ENCODE measurements at places on chromosomes 12 and 14.

DNA sequence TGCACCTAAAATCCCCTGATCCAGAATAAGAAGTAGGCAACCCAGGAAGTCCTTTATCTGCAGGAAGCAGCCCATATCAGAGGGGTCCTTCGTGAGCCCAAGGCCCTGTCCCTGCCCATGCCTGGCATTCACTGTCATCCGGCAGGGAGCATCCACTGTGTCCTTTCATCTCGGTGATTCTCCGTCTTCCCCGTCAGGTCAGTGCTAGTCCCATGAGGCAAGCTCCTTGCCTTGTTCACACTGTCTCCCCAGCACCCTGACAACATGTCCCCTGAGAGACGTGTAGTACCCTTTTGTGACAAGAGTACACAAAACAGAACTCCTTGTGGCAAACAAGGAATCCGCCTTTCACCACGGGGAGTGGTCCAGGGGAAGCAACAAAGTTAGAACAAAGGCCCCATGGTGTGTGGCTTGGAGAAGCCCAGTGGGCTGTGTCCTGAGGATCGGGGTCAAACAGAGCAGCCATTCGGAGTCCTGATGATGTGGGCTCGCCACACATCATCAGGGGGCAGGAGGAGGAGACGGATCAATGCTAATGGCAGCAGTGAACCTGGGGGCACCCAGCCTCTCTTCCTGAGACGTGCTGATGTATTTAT, 112.1 kb downstream of the DICER1 start:
- no peak for DNase-seq

GRCh38 chr12:124420996-124421674, 126.2 kb downstream of the RFLNA start:
- DNase-seq = no peak

- peak; percentile 89 for DNase-seq
Observed at GRCh38 chr12:6461401-6462233, 8.9 kb downstream of the VAMP1 start.

GRCh38 chr12:68364328-68364727, 32.2 kb upstream of the MDM1 start:
- DNase-seq = no peak

GRCh38 chr12:5258498-5258897, 173.4 kb upstream of the NTF3 start:
- no peak for DNase-seq

DNA sequence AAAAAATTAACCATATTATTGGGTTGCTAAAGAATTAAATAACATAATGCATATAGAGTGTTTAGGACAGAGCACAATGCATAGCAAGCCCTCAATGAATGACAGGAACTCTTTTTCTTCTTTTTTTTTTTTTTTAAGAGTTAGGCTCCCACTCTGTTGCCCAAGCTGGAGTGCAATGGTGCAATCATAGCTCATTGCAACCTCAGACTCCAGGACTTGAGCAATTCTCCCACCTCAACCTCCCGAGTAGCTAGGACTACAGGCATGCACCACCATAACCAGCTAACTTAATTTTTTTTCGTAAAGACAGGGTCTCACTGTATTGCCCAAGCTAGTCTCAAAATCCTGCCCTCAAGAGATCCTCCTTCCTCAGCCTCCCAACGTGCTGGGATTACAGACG, 20.5 kb upstream of the MTERF2 start:
- DNase-seq = no peak

DNA sequence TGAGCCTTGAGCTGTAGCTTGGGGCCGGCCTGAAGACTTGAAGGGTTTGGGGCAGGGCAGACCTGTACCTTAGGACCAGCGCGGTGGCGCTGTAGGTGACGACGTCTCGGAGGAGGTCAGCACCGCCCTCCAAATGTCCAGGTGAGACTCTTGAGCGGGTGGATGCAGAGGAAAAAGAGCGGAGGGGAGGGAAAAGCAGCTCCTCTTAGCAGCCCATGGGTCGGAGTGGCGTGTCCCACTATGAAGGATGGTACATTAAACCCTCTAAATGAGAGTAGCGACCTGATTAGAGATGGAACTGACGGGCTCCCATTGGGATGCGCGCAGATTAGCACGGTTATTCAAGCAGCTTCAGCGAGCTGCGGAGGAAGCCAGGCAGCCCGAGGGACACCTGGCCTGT, 77.0 kb upstream of the MAP1LC3B2 start:
- DNase-seq = no peak

DNA sequence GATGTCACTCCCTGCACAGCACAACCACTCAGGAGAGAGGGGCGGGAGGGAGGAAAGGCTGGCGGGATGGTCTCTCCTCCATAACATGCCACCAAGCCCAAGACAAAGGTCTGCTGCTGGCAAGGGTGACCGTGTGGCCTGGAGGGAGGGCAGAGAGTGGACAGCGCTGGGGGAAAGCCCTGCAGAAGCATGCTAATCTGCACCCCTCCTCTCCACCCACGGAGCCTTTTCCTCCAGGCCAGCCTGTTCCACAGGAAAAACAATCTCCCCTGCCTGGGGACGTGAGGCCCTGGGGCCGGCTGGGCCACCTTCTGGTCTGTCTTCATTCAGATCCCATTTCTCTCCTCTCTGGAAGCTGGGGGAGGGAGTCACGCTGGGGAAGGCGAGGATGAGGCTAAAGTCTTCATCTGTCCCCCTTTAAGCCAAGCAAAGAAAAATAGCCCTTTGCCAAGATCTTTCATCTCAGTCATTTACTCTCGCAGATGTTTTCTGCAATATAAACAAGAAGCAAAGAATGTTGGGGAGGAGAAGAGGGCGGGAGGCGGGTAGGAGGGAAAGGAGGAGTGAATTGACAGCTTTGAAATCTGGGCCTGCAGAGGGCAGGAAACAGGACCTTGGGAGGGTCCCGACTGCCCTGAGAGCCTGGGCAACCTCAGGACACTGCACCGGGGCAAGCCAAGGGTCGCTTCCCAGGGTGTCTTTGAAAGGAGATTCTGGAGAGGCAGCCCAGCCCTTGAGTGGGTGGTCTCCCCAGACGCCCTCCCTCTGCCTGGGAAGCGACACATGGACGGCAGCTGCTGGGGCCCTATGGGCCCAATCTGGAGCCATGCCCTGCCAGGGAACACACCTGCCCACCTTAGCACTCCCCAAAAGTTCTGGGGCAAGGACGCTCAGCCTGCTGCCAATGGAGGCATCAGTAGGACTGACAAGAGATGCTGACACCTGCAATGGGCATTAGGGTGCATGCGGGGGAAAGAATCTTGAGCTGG, 133.6 kb downstream of the ZFP36L1 start:
- DNase-seq = no peak

GRCh38 chr14:63428486-63428885, 109.8 kb upstream of the GPHB5 start:
- DNase-seq = no peak

DNA sequence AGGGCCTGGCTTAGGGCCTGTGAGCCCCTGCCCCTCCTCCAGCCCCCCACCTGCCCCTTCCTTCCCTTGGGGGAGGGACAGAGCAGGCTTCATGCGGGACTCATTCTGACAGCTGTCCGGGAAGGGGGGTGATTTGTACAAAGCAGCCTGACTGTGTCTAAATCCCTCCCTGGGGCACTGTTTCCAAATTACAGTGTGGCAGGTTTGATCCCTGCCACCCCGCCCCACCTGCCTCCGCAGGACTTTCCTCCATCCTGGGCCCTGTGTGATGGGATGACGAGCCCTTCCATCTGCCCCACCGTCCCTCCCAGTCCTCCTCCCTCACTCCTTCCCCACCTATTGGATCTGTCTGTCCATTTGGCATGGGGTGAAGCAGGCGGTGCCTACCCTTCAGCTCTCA, 363.9 kb downstream of the BCL11B start:
- no peak for DNase-seq

DNA sequence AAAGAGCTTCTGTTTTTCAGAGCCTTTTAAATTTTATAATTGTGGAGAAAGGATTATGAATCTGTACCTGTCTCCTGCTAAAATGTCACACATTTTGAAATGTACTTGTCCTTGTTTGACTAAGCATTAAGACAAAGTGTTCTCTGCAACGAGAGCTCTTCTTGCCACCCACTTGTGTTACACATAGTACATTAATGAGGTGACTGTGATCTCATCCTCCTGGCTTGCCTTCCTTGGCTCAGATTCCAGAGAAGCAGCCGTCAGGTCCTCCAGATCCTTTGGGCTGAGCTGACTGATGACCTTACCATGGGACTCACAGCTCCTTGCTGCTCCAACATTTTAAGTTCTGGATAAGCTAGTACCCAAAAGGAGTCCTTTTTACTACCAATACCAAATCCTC, 81.4 kb downstream of the BBS10 start:
- no peak for DNase-seq

- DNase-seq = no peak
Observed at GRCh38 chr12:95882080-95882479, 23.3 kb downstream of the SNRPF start.

DNA sequence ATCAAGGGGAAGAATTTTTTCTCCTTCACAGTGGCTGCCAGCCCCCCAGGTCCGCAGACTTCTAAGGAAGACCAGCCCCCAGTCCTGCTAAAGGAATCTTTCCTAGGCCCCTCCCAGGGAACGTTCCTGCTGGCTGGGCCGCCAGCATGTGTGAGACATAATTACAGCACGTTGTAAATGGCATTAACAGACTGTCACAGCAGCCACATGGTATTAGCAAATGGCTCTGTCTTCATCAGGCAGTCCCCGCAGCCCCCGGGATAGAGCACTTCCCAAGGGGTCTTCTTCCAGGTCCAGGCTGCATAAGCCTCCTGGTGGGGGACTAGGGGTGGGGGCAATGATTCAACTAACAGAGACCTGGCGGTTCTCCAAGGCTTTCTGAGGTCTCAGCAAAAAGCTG, 34.9 kb upstream of the FAM222A start:
- DNase-seq = no peak
